ENCODE measurements at places on chromosomes 5 and 9.
A peak's percentile ranks its signal among the peaks of the same experiment; 100 is the strongest.

DNA sequence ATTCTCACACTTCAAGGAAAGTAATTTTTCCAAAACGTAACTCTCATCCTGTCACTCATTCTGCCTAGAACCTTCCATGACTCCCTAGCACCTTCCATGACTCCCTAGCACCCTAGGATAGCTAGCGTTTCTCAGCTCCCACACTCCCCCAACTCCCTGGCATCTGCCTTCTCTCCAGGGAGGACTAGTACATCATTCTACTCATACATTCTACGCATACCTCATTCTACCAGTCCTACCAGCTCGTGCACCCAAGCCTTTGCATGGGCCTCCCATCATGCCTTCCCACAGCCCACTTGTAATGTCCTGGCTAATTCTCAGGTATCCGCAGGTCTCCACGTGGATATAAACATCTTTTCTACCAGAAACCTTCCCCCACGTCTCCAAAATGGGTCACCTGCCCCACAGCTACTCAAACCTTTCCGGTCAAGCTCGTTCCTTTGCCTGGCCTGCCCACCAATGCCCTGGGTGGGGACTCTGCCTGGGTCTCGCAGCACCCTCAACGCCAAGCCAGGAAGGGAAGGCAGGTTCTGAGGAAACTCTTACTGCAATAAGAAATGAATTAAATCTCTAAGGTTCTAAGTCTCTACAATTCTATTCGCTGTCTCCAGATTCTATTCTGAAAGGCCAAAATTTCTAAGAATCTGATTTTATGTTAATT, 930 bp downstream of the ANKS6 start:
- peak; percentile 44 for DNase-seq

DNA sequence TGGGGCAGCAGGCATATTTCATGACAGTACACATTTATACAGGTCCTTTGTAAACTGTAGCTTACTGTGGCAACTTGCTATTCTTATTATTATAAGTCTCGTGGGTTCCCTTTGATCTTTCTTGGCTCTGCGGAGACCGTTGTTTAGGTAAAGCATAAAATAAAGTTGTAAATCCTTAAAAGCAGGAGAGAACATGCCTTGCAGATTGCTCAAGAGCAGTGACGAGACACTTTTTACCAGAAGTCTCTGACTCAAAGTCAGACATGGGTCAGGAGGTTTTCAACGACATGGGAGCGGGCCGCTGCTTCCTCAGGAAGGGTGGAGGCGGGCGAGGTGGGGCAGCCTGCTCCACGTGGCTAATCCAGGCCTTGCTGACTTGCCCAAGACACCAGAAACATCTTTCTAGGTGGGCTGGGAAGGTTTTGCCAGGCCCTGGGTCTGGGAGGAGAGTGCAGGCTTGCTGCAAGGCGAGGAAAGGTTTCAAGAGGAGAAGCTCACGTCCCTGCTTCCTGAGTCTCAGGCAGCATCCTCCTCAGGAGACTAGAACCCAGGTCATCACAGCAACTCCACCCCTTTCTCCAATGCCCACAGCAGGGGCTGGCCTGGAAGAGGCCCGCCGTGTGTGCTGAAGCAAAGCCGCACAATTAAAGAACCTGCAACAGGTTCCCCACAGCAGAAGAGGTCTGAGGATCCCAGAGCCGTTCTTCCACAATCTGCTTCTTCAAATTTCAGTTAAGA, 6.5 kb downstream of the TBC1D2 start:
- DNase-seq = peak; percentile 88

GRCh38 chr9:36731068-36731956, 158.6 kb downstream of the MELK start:
- DNase-seq = no peak

GRCh38 chr5:131495536-131496399, 139.3 kb downstream of the RAPGEF6 start:
- DNase-seq = no peak

- DNase-seq = no peak
Observed at GRCh38 chr5:67983251-67984110, 232.1 kb upstream of the PIK3R1 start.

DNA sequence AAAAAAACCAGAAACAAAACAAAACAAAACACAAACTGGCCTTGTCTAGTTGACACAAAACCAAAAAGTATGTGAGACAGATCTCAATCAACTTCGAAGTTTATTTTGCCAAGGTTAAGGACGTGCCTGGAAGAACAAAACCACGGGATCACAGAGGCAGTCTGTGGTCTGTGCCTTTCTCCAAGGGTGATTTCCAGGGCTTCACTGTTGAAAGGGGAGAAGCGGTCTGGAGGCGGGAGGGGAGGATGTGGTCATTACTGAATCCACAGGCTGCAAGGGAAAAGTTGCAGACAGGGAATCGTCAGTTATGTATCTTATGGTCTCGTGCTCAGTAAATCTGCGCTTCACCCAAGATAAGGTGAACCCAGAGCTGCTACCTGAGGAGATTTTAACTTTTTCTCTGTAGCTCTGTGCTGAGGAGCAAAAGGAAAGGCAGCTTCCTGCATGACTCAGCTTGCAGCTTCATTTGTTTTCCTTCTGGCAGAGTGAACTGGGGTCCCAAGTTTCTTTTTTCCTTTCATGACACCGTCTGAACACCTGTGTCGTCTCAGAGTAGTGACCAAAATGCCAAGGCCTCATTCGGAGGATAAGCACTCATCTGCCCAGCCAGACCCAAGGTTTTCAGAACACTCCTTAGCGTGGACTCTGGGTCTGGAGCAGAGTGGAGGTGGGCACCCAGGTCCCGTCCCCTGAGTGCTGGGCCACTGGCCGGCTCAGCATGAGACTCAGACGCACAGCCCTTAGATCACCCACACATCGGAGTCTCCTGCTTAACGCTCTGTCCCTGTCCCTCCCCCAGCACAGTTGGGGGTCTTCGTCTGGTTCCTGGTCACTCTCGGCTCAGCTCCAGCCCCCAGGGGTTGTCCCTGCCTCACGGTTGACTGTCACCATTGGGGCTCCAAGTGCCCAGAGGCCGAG, 25.9 kb downstream of the ROPN1L start:
- no peak for DNase-seq
